ENCODE measurements at places on chromosomes 16 and 17.

GRCh38 chr16:80202831-80203413, 337.9 kb upstream of the DYNLRB2 start:
- no peak overlapping the region for H3K4me3 ChIP-seq

DNA sequence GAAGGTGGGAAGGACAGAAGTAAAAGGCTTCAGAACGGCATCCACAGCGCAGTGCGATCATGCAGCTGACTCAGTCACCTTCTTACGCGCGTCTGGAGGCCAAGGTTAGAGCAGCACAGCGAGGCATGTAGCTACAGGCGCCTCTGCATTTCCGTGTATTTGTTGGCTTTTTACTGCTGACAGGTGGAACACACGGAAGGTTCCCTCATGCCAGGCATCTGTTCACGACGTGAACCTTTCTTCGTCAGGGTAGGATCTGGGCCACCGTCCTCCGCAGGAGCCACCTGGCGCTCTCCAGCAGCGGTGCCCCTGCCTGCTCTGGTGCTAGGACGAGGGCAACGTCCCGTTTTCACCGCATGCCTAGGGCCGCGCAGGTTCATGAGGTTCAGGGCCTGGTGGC, 15.3 kb downstream of the TMEM204 start:
- H3K4me1 ChIP-seq: peaks cover 89% of the 10 kb centered on the region
- H3K27ac ChIP-seq: no peak overlapping the region
- no peak for DNase-seq

DNA sequence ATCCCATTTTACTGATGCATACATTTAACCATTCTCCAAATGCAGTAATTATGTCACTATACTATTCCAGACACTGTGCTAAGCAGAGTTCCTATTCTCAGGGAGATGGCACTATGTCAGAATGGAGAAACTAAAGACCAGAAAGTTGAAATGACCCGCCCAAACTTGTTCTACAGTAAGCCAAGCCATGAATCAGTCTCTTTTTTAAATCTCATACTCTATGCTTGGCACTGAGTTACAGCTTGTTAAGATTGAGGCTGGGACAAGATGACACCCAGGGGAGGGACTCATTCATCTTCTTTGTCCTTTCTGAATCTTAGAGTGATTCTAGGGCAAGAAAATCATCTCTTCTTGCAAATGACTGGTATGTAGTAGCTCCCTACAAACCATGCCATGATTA, 247.0 kb upstream of the CCL2 start:
- no peaks in the 10 kb centered on the region for H3K4me1 ChIP-seq
- no peak overlapping the region for H3K4me3 ChIP-seq
- no peaks in the 10 kb centered on the region for H3K36me3 ChIP-seq
- no peak for DNase-seq
- no peaks in the 10 kb centered on the region for H3K27me3 ChIP-seq

GRCh38 chr17:79832218-79833109, 6.8 kb downstream of the CBX4 start:
- peaks cover 58% of the 10 kb centered on the region for H3K4me1 ChIP-seq
- no peaks in the 10 kb centered on the region for H3K27me3 ChIP-seq
- no peak overlapping the region for H3K4me3 ChIP-seq
- H3K27ac ChIP-seq: no peak overlapping the region
- DNase-seq: no peak

GRCh38 chr17:82013341-82013740, 9.3 kb downstream of the CENPX start:
- no peaks in the 10 kb centered on the region for H3K27me3 ChIP-seq
- H3K4me1 ChIP-seq: no peaks in the 10 kb centered on the region
- DNase-seq: no peak
- no peak overlapping the region for H3K4me3 ChIP-seq
- H3K27ac ChIP-seq: no peak overlapping the region

GRCh38 chr17:50188531-50188920, 12.9 kb downstream of the COL1A1 start:
- H3K27ac ChIP-seq: no peak overlapping the region
- H3K36me3 ChIP-seq: no peaks in the 10 kb centered on the region
- DNase-seq: no peak
- H3K4me1 ChIP-seq: peaks cover 13% of the 10 kb centered on the region
- no peaks in the 10 kb centered on the region for H3K27me3 ChIP-seq

DNA sequence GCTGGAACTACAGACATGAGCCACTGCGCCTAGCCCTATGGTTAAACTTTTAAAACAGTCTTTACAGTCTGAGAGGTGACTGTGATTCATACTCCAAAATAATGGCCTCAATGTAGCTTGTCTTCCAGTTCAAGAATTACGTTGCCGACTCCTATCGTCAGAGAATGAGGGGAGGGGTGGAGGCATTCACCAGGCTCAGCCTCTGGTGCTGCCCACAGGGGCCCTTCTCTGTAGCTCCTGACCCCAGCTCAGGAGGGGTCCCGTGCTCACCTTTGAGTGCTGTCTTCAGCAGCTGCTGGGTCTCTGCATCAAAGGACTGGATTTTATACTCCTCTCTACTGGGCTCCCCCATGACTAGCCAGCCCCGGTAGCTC, 1.2 kb downstream of the MIF4GD start:
- peak overlapping the region; percentile 85 for H3K27ac ChIP-seq
- DNase-seq: no peak
- peak overlapping the region; percentile 94 for H3K4me3 ChIP-seq
- no peaks in the 10 kb centered on the region for H3K27me3 ChIP-seq
- peaks cover 40% of the 10 kb centered on the region for H3K4me1 ChIP-seq

DNA sequence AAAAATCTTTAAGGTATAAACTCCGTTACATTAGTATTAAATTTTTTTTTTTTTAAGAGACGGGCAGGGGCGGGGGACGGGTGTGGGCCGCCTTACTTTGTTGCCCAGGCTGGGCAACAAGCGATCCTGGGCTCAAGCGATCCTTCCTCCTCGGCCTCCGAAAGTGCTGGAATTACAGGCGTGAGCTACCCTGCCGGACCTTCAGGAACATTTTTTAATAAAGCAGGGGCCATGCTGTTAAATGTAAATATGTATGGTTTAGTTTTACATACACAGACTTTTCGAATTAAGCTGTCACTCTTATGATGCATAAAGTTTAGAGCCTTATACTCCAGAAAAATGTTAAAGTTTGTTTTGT, 2.4 kb downstream of the PPM1D start:
- no peaks in the 10 kb centered on the region for H3K36me3 ChIP-seq
- H3K27ac ChIP-seq: no peak overlapping the region
- no peaks in the 10 kb centered on the region for H3K27me3 ChIP-seq
- no peak for DNase-seq

DNA sequence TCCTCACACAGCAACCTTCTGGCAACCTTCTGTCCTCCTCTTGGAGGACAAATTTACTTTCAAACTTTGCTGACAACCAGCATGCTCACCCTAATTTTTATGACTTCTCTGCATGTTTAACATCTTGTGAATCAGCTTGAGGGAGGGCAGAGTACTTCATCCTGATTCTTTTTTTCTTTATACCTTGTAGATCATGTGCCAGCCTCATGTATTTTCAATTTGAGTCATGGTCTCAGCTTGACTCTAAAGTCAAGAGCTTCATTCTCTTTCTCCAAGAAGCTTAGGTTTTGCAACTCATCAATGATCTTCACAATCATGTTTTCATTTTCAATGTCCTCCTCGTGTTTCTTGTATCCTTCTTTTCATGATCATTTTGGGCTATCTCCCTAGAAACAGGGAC, 3.6 kb upstream of the KRTAP9-7 start:
- no peak overlapping the region for H3K4me3 ChIP-seq
- no peaks in the 10 kb centered on the region for H3K4me1 ChIP-seq
- no peaks in the 10 kb centered on the region for H3K27me3 ChIP-seq
- no peaks in the 10 kb centered on the region for H3K36me3 ChIP-seq
- H3K27ac ChIP-seq: no peak overlapping the region
- DNase-seq: no peak

GRCh38 chr16:57186872-57187854, 1.0 kb downstream of the RSPRY1 start:
- peak overlapping the region; percentile 84 for H3K27ac ChIP-seq
- no peaks in the 10 kb centered on the region for H3K27me3 ChIP-seq
- H3K36me3 ChIP-seq: no peaks in the 10 kb centered on the region
- H3K4me3 ChIP-seq: peak overlapping the region; percentile 96

- no peaks in the 10 kb centered on the region for H3K36me3 ChIP-seq
- DNase-seq: no peak
- H3K4me3 ChIP-seq: no peak overlapping the region
- no peaks in the 10 kb centered on the region for H3K4me1 ChIP-seq
- H3K27ac ChIP-seq: no peak overlapping the region
These were observed 113.2 kb downstream of the SPECC1 start for GRCh38 chr17:20122254-20122879.

All from CD4-positive, alpha-beta T cell (primary cell).